ENCODE measurements at places on chromosomes 16 and 17.

DNA sequence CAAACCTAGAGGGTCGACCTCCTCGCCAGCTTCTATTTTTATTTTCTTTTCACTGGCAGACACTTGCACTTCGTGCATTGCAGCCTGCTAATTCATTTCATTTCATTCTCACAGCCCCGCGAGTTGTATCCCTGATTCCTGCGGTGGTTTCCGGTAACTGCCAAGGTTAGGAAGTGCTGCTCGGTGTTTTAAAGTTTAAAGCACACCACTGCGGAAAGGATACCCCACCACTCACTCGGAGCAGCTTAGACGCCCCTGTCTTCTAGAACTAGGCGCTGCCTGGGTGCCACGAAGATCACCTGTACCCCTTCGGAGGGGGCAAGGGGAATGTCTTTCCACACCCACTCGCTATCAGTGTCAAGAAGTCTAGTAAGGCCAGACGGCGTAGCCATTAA lies 509 bp downstream of the CNEP1R1 start:
- DNase-seq = peak; percentile 31

DNA sequence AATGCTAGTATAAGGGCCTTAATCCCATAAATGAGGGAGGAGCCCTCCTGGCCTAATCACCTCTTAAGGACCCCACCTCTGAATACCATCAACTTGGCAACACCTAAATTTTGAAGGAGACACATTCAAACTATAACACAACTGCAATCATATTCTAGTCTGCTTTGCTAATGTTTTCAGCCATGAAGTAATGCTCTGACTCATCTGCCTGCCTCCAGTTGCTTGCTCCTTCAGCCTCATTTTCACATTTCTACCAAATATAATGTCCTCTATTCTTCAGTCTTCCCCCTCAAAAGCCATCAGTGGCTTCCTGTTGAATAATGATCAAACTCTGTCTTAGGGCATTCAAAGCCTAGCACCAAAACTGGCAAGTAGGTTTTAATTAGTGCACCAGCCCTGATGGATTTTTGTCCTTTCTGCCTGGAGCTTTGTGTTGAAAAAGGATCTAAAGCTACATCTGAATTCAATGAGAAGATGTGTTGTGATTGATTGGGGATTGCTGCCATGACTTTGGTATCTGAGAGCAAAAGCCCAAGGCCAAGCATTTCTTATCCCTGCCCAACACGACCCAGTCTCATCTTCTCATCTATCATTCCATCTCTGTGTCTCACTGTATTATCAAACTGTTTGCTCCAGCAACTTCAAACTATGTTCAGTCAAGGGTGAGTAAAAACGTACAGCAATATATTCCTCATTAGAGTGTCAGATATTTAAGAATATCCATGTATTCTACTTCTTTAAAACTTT lies 140.8 kb upstream of the ELAC2 start:
- DNase-seq = no peak

GRCh38 chr17:71503710-71504465 lies 616.9 kb upstream of the SOX9 start:
- DNase-seq = no peak

- DNase-seq = no peak
Measured at GRCh38 chr16:81581107-81581506, 136.5 kb downstream of the CMIP start.

DNA sequence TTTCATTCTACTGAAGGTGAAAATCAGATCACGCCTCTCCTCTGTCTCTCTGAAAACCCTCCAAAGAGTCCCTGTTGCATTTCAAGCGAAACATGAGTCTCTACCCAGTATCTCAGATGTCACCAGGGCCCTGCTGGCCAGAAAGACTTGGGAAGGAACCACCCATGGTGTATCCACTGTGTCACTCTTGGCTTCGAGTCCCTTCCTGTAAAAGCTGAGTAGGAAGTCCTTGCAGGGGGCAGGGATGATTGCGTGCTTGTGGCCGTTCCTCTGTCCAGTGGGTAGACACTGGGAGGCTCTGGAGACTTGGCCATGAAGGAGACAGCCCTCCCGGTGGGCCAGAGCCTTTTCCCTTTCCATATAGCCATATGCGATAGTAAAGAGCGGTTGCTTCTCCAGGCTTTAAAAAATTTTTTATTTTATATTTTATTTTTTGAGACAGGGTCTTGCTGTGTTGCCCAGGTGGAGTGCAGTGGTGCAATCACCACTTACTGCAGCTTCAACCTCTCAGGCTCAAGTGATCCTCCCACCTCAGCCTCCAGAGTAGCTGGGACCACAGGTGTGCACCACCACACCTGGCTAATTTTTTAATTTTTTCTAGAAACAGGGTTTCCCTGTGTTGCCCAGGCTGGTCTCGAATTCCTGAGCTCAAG lies 19.0 kb upstream of the RMI2 start:
- no peak for DNase-seq

GRCh38 chr17:77615703-77616253 lies 342.7 kb upstream of the TNRC6C start:
- no peak for DNase-seq

- no peak for DNase-seq
Measured at GRCh38 chr17:61029181-61029580, 351.5 kb downstream of the BCAS3 start.

DNA sequence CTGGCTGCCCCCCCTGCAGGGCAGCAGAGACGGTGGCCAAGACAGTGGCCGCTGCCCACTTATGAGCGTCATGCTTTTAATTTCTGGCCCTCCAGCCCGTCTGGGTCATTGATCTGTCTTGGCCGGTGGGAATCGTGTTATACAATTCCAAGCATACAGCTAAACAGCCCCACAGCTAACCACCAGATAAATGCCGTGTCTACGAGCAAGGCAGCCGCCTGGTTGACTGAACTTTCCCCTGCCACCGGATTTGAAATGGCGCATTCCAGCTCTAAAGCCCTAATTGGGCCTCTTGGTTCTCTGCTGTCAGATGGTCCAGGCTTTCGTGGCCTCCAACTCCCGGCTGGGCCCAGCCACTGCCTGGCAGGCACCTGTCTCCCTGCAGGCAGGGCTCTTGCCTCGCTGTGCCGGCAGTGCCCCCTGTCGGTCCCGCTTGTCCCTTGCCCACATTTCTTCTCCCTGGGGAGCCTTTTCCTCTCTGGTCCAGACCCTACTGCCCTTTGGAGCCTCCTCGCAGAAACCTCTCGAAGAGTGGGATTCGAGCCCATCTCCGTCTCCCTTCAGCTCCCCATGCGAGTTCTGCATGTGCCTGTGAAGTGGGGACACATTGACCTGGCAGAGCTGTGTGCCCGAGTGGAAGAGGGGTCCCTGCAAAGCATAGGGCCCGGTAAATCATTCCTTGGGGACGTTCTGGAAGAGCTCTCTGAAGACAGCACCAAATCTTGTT lies 1.8 kb upstream of the RBFOX3 start:
- DNase-seq = peak; percentile 79

- no peak for DNase-seq
Measured at GRCh38 chr17:68455901-68456338, 1.4 kb downstream of the WIPI1 start.

DNA sequence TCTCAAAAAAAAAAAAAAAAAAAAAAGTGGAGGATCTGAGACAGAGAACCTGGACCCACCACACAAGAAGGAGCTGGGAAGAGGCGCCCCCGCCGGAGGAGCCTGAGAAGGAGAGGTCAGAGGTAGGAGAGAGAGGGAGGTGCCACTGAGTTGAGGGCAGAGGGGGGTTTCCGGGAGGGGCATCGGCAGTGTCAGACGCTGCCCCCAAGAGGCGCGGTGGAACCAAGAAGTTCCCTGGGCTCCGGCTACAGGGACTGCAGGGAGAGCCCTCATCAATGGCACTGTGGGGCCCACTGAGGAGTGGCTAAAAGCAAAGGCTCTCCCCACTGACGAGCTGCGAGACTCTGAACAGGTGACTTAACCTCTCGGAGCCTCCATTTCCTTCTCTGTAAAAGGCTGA lies 4.2 kb downstream of the CCDC42 start:
- DNase-seq = peak; percentile 42

DNA sequence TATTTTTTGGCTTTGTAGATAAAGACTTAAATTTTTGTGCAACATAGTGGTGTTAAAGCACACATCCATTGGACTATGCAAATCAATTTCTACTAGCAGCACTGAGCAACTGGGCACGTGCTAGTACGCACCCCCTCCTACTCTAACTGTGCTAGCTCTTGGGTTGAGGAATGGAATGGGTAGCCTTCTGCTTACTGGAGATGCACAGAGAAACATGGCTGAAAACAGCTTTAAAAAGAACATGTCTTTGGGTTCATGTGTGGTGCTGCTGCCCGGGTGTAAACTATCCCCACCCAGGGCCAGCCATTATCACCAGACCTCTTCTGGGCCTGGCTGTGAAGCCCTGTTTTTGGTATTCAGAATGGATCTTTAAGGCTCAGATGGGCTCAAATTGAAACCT lies 7.3 kb downstream of the ESRP2 start:
- DNase-seq = no peak

All from stimulated activated CD4-positive, alpha-beta T cell treated with anti-CD3 and anti-CD28 coated beads, Interleukin-15, amount 100 ng/mL, for 24 hours (primary cell).